ENCODE measurements at places on chromosomes 6 and 20. TPM values are rescaled to one million over a fixed set of nuclear protein-coding genes. Genes with fewer than 3 reads are reported as not detected.

DNA sequence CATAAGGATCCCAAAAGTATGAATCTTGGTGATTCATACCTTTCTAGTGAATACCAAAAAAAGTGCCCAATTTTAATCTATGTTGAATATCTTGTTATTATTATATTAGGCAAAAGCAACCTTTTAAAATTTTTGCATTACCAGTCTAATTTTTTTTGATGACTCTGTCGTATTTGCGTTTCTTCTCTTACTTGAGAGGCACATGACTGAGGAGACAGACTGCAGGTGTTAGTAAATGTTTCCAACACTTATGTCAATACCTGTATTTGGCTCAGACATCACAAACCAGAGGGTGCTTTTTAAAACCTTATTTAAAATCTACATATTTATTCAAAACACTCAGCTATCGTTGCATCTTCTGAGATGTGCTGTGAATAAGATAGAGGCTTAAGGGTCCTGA, 27.1 kb downstream of the ID4 start:
- ATAC-seq, result no peak

DNA sequence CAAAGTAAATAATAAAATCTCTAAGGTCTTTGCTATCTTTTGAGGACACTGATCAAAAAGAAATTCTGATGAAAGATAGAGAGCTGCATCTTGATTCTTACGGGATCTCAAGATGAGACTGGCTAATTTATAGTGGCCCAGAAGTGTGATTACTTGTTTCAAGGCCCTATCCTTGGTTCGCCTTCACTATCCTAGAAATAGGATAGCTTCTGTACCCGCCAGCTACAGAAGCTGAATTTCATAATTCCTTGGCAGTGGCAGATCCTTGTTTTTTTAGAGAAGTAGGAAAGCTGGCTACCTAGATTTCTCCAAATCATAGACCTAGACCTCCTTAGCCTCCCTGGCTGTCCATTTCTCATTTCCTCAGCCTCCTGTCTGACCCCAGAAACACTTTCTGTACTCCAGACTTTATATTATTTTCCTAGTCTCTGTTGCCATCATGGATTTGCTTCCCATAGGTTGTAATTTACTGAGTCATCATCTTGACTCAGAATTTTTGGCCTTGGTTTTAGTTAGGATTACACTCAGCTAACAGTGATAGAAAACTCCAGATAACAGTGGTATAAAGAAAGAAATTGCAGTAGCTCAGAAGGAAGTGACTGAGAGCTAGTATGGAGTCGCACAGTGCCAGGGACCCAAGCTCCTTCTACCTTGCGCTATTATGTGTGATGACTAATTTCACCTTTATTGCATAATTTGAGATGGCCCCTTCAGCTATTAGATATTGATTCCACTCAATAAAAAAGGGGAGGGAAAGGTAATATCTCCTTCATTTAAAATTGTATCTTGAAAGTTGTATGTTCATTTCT, 27.7 kb downstream of the PHF3 start:
- no peak for ATAC-seq

Gene SMLR1
- 2.1 TPM for total RNA-seq

Gene C6orf163
- total RNA-seq, result 2.4 TPM

DNA sequence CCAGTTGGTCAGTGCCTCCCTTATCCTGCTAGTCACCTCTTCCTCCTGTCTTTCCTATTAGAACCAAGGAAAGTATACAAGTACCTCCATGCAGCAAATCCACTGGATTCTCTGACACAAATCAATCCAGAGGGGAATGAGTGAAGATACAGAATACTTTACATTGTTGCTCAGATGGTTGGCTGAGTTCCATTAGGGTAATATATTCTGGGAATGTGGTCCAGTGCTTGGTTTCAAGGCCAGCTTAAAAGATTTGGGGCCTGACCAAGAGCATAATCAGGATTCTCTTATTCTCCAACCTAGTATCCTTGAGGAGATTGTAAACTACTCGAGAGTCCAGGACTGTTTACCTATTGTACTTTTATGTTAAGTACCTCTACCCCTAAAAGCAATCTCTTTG, 23.0 kb downstream of the CARMIL1 start:
- ATAC-seq, result no peak
